ENCODE measurements at places on chromosomes 6 and 20. TPM values are rescaled to one million over a fixed set of nuclear protein-coding genes. Genes with fewer than 3 reads are reported as not detected.

Gene LEMD2
- 71.1 TPM for total RNA-seq

Gene ANKRD66
- not detected for total RNA-seq

Gene EPPIN
- total RNA-seq = not detected

Gene SIRPB1
- 0.77 TPM for total RNA-seq

Gene PREX1
- total RNA-seq = 73.7 TPM

Gene CCM2L
- total RNA-seq = 0.14 TPM

Gene IP6K3
- 0.89 TPM for total RNA-seq

Gene MUCL3
- not detected for total RNA-seq

Gene GPRC6A
- total RNA-seq = not detected

Gene OR2H1
- not detected for total RNA-seq

DNA sequence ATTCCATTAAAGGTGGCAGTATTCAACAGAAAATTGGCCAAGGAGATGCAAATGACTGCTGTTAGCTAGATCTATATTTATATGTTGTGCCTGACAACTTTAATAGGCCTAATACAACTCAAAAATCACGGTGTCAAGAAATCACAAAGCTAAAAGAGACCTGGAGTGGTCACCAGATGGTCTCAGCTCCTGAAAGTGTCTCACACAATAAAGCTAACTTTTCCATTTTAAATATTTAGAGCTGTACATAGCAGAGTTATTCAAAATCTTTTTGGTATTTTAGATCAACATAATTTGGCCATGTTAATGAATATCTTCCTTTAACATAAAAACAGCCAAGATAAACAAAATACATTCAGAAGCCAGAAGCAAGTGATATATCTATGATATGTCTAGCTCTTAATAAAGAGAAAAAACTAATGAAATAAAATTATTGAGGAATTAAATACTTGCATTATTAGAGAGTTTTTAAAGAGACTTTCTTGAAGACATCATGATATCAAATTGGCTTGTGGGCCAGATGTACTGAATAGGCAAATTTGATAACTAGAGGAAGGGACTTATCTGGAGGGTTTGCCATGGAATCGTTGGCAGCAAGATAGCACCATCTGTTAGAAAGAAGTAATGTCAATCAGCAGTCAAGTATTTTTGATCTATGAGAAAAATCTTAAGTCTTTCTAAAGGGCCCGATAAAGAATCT lies 84.9 kb upstream of the SCAF8 start:
- no peak for DNase-seq
- H3K4me3 ChIP-seq = no peak overlapping the region
- no peaks in the 10 kb centered on the region for H3K36me3 ChIP-seq
- no peak overlapping the region for H3K27ac ChIP-seq
- H3K27me3 ChIP-seq = no peaks in the 10 kb centered on the region
- no peaks in the 10 kb centered on the region for H3K4me1 ChIP-seq

GRCh38 chr20:61896058-61896961 lies 169.4 kb downstream of the TAF4 start:
- no peaks in the 10 kb centered on the region for H3K36me3 ChIP-seq
- DNase-seq = peak; percentile 61
- H3K4me3 ChIP-seq = no peak overlapping the region
- H3K27ac ChIP-seq = peak overlapping the region; percentile 50
- peaks cover 3% of the 10 kb centered on the region for H3K27me3 ChIP-seq
- no peaks in the 10 kb centered on the region for H3K4me1 ChIP-seq

- H3K36me3 ChIP-seq = no peaks in the 10 kb centered on the region
- H3K27ac ChIP-seq = no peak overlapping the region
- H3K4me1 ChIP-seq = peaks cover 10% of the 10 kb centered on the region
- no peak overlapping the region for H3K4me3 ChIP-seq
Measured at GRCh38 chr6:105907301-105907700, 178.8 kb upstream of the PRDM1 start.

GRCh38 chr20:59955131-59955796 lies 3.0 kb upstream of the CDH26 start:
- peaks cover 8% of the 10 kb centered on the region for H3K4me1 ChIP-seq
- no peak for DNase-seq
- no peak overlapping the region for H3K4me3 ChIP-seq
- H3K36me3 ChIP-seq = no peaks in the 10 kb centered on the region
- no peaks in the 10 kb centered on the region for H3K27me3 ChIP-seq

- DNase-seq = no peak
- H3K27me3 ChIP-seq = no peaks in the 10 kb centered on the region
- no peak overlapping the region for H3K4me3 ChIP-seq
- H3K36me3 ChIP-seq = no peaks in the 10 kb centered on the region
- H3K4me1 ChIP-seq = peaks cover 31% of the 10 kb centered on the region
- no peak overlapping the region for H3K27ac ChIP-seq
Measured at GRCh38 chr6:15985379-15985959, 143.4 kb upstream of the MYLIP start.

- DNase-seq = no peak
- no peak overlapping the region for H3K4me3 ChIP-seq
- H3K27me3 ChIP-seq = no peaks in the 10 kb centered on the region
- H3K4me1 ChIP-seq = peaks cover 20% of the 10 kb centered on the region
- H3K36me3 ChIP-seq = peaks cover 13% of the 10 kb centered on the region
Measured at GRCh38 chr6:18609715-18610114, 222.6 kb downstream of the RNF144B start.

DNA sequence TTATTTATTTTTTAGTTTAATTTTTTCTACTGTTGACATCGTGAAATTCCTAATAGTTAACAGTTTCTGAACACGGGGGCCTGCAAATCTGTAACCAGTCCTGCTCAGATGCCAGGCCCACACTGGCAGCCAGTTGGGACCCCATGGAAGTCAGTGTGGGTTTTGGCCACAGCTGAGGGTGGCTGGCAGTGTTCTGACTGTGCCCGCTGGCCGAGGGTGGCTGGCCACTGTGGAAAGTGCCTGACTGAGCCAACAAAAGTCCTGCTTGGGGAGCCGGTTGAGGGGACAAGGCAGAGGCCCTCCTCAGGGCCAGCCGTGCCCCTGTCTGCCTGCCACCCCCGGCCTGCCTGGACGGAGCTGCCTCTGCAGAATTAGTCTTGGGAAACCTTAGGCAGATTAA lies 4.1 kb upstream of the PMEPA1 start:
- no peaks in the 10 kb centered on the region for H3K36me3 ChIP-seq
- peaks cover 71% of the 10 kb centered on the region for H3K27me3 ChIP-seq
- DNase-seq = no peak
- peaks cover 31% of the 10 kb centered on the region for H3K4me1 ChIP-seq
- H3K27ac ChIP-seq = no peak overlapping the region
- no peak overlapping the region for H3K4me3 ChIP-seq

GRCh38 chr6:19181211-19181610 lies 656.0 kb upstream of the ID4 start:
- no peaks in the 10 kb centered on the region for H3K27me3 ChIP-seq
- no peak for DNase-seq
- no peaks in the 10 kb centered on the region for H3K4me1 ChIP-seq
- no peak overlapping the region for H3K4me3 ChIP-seq
- H3K27ac ChIP-seq = no peak overlapping the region
- peaks cover 5% of the 10 kb centered on the region for H3K36me3 ChIP-seq

- no peaks in the 10 kb centered on the region for H3K4me1 ChIP-seq
- no peak overlapping the region for H3K4me3 ChIP-seq
- peaks cover 3% of the 10 kb centered on the region for H3K27me3 ChIP-seq
Measured at GRCh38 chr6:84575264-84575663, 189.1 kb downstream of the TBX18 start.

- DNase-seq = no peak
- peaks cover 21% of the 10 kb centered on the region for H3K4me1 ChIP-seq
- H3K4me3 ChIP-seq = no peak overlapping the region
- no peaks in the 10 kb centered on the region for H3K27me3 ChIP-seq
- no peak overlapping the region for H3K27ac ChIP-seq
Measured at GRCh38 chr20:32971703-32972161, 32.5 kb downstream of the SUN5 start.

- H3K36me3 ChIP-seq = no peaks in the 10 kb centered on the region
- no peak overlapping the region for H3K27ac ChIP-seq
- no peaks in the 10 kb centered on the region for H3K4me1 ChIP-seq
- H3K4me3 ChIP-seq = no peak overlapping the region
- H3K27me3 ChIP-seq = no peaks in the 10 kb centered on the region
Measured at GRCh38 chr20:25738198-25738597, 41.5 kb upstream of the ZNF337 start.

GRCh38 chr6:158050955-158051354 lies 69.3 kb downstream of the SYNJ2 start:
- DNase-seq = no peak
- H3K27ac ChIP-seq = no peak overlapping the region
- H3K4me1 ChIP-seq = no peaks in the 10 kb centered on the region

- no peak for DNase-seq
- H3K27me3 ChIP-seq = no peaks in the 10 kb centered on the region
- no peak overlapping the region for H3K27ac ChIP-seq
Measured at GRCh38 chr6:148996815-148997214, 250.0 kb downstream of the UST start.

DNA sequence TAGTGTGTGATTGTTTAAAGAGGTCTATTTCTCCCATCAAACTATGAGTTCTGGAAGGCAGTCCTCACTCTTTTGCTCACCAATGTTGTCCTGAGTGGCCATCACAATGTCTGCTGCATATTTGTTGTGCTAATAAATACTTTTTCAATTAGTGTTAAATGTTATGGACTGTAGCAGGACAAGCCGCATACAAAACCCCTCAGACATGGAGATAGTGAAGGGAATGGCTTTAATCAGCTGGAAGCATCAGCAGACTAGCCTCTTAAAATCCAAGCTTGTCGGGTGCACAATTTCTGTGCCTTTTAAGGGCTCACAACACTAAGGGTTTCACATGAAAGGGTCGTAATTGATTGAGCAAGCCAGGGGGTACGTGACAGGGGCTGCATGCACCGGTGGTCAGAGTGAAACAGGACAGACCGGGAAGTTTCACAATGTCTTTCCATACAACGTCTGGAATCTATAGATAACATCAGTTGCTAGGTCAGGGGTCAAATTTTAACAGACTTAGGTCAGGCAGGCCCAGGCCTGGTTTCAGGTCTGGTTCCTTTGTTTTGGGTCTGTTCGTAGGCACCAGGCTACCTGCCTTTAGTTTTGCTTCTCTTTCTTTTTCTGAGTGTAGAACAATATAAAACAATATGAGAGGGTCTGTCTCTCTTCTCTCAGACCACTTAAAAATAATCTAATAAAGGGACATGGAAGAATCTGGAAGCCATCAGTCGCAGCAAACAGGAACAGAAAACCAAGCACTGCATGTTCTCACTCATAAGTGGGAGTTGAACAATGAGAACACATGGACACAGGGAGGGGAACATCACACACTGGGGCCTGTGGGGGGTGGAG lies 327.6 kb upstream of the HTR1E start:
- peaks cover 4% of the 10 kb centered on the region for H3K4me1 ChIP-seq
- H3K4me3 ChIP-seq = no peak overlapping the region
- no peaks in the 10 kb centered on the region for H3K36me3 ChIP-seq
- no peaks in the 10 kb centered on the region for H3K27me3 ChIP-seq
- no peak for DNase-seq

DNA sequence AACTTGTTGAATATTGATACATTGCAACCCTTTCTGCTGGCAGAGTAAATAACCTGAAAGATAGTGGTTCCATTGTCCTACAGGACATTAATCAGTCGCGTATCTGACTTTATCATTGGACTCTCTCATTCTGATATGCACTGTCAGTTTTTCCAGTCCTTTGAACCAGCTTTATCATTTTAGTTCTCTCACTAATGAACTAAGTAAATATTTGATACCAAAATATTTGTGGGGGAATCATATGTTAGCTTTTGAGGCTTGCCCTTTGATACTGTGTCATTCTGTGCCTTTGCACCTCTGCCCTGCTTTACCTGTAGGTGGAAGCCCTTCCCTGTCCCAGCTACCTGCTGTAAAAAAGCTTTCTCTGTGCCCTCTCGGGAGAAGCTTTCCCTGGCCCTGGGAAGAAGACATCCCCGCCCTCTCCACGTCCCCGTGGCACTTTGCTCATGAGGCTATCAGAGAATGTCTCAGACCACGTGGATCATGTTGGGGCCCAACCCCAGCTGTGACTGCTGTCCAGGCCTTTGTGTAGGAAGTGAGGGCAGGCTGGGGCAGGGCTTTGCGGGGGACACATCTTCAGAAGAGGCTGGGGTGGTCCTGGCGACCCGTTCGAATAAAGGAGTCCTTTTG lies 117.8 kb upstream of the NXT1 start:
- no peaks in the 10 kb centered on the region for H3K4me1 ChIP-seq
- no peak overlapping the region for H3K4me3 ChIP-seq
- peaks cover 23% of the 10 kb centered on the region for H3K27me3 ChIP-seq
- H3K27ac ChIP-seq = no peak overlapping the region
- no peaks in the 10 kb centered on the region for H3K36me3 ChIP-seq

GRCh38 chr20:17638835-17639407 lies 43.1 kb downstream of the RRBP1 start:
- H3K27me3 ChIP-seq = no peaks in the 10 kb centered on the region

DNA sequence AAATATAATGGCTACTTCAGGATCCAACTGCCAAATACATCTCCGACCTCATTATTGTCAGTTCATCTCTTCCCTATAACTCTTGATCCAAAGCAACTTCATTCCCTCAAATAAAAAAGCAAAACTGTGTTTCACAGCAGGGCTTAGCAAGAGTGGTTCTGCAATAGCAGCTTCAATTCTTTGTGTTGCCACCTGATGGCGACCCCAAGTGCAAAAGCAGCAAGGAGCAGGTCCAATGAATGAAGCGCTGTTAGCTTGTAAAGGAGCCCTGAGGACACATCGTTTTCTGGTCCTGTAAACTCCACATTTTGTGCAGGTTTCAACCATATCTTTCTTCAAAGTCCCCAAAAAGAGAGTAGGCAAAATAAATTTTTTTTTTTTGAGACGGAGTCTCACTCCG lies 19.6 kb downstream of the RTN4IP1 start:
- no peak for DNase-seq
- H3K4me3 ChIP-seq = no peak overlapping the region
- peaks cover 10% of the 10 kb centered on the region for H3K36me3 ChIP-seq
- no peaks in the 10 kb centered on the region for H3K27me3 ChIP-seq
- H3K27ac ChIP-seq = no peak overlapping the region
- no peaks in the 10 kb centered on the region for H3K4me1 ChIP-seq

DNA sequence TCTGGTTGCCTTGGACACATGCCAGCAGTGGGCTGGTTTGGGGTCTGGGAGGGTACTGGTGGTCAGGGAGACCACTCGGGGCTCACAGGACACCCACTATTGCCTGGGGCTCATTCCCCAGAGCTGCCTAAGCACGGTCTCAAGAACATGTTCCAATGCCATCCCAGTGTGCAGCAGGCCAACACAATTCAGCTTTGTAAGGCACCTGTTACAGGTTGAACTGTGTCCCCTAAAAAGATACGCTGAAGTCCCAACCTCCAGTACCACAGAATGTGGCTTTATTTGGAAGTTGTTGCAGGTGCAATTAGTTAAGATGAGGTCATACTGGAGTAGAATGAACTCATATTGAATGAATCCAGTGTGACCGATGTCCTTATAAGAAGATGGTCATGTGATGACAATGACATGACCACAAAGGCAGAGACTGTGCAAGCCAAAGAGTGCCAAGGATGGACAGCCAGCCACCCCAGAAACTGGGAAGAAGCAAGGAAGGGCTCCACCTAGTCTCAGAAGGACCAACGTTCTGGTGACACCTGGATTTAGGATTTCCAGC lies 13.5 kb upstream of the MAS1 start:
- H3K36me3 ChIP-seq = no peaks in the 10 kb centered on the region
- H3K4me1 ChIP-seq = no peaks in the 10 kb centered on the region

- no peaks in the 10 kb centered on the region for H3K4me1 ChIP-seq
- no peaks in the 10 kb centered on the region for H3K27me3 ChIP-seq
- no peak overlapping the region for H3K4me3 ChIP-seq
- DNase-seq = no peak
Measured at GRCh38 chr6:162271922-162272321, 455.6 kb downstream of the PRKN start.
